GM12891 (cell line): ENCODE measurements at places on chromosomes 1 and 21.

DNA sequence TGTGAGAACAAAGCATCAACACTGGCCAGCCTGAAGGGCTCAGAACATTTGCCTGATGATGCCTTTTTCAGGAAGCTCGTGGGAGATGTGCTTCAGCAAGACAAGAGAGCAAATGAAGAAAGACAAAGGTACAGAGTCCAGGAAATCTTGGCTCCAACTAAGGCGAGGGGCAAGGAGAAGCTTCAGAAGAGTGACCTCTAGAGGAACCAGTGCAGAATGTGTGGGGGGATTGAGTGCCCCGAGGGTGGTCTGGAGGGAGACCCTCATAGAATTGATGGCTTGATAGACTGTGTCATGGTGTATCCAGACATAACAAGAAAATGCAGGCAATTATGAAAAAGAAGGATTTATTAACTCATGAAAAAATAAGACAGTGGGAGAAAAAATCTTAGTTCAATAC, 15.3 kb upstream of the NLRP3 start:
- DNase-seq = no peak

DNA sequence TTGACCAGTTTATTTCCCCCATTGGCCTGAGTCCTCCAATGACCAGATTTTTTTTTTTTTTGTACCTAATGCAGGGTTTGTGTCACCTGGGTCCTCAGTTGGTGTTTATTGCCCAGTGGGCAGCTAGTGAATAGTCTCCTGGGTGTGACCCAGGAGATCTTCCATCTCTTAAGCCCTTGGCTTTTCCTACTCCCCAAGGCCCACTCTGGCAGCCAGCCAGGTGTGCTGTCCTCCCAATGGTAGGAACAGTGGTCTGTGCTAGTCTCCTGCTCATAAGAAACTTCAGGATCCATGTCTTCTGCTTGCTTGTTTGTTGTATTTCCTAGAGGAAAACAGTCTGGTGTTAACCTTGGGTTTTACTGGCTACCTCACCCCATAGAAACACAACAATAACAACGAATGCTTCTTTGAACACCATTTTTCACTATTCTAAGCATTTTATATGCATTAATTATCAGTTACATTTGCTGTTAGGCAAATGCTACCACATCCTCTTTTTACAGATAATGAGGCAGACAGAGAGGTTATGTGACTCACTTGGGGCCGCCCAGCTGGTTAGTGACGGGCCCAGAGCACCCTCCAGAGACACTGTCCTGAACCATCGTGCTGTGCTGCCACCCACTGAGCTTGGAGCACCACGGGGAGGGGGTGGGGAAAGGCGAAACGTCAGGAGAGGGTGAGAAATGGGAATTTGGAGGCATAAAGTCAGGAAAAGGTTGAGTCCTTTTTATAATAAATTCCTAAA, 107.5 kb downstream of the HIVEP3 start:
- DNase-seq = no peak

DNA sequence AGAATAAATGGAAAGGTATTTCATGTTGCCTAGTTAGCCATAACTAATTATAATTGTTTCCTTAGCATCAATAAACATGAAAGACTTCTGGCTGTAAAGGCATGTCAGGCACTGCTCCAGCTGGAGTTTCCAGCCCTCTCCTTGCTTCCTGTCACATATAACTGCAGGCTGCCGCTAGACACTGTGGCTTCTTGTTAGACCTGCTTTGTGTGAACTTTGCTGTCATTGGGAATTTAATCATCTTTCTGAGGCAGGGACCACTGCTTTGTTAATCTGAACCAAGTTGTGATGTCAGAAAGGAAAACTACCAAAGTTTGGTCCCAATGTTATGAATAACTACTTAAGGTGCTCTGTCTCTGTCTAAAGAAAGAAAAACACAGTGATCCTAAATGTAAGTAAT, 90.3 kb upstream of the DUSP10 start:
- DNase-seq = no peak

DNA sequence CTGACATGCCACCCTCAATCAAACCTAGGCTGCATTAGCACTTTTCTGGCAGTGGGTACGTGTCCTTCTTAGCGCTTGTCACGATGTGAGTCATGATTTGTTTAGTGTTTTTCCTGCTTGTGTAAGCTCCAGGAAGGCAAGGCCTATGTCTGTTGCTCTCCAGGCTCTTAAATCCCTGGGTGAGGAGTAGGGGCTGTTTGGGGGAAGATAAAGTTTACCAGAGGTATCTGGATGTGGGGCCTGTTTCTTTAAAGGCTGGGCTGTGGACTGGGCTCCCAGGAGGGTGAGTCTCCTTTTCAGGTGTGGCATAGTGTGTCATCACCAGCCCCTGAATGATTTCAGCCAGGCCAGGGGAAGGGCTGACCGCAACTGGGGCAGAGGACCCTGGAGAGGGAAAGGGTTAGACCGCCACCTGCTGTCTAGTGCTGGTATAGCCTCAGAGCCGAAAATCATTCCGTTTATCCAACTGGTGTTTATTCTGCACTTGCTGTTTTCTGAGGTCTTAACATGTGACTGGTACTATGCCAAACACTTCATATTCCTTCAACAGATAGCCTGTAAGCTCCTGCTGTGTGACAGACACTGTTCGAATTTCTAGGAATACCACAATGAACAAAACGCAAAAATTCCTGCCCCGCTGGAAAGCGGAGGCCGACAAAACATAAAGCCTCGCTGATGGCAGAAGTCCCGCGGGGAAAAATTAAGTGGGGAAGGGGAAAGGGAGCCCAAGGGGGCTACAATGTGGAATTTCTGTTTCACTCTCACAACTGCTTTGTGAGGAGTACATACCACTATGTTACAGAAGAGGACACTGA, 9.7 kb downstream of the SERINC2 start:
- DNase-seq = peak; percentile 58

DNA sequence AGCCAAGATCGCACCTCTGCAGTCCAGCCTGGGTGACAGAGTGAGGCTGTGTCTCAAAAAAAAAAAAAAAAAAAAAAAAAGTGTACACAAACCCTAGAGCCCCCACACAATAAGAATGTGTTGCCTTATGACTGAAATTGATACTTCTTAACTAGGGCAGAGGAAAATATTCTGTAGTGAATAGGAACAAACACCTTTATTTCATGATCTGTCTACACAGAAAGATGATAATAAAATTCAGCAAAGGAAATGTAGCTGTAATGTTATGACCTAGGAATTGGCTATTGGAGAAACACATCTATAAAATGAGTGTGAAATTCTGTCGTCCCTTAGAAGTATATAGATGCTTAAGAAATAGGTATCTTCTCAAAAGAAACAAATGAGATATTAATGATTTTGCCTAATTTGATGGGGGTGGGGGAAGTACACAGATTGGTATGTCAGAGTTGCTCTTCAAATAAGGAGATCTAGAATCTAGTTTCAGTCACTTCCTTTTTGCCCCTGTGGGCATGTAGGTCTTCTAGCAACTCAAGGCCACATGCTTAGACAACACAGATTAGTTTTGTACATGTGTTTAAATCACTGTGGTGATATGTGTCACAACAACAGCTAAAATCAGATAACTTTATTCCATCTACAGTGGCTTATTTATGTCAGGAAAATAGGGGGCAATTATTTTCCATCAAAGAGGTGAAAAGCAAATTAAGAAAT, 10.7 kb upstream of the GPR25 start:
- no peak for DNase-seq

- DNase-seq = no peak
Observed at GRCh38 chr1:234977875-234978396, 150.7 kb downstream of the TOMM20 start.

DNA sequence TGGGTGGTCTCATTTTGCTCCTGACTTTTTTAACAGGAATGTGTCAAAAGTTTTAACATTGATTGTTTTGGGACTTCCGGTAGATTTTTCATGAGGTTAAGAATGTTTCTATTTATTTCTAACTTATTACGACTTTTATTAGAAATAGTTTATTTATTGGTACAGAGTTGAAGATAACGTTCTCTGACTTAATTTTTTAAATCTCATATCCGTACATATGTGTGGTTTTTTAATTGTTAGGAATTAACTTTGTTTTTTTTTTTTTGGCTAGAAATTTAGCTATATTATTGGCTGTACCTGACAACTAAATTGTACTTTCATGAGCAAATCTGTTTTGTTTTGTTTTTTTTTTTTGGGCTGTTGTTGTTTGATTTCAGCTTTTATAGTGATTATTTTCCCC, 32.0 kb downstream of the RNF2 start:
- no peak for DNase-seq

DNA sequence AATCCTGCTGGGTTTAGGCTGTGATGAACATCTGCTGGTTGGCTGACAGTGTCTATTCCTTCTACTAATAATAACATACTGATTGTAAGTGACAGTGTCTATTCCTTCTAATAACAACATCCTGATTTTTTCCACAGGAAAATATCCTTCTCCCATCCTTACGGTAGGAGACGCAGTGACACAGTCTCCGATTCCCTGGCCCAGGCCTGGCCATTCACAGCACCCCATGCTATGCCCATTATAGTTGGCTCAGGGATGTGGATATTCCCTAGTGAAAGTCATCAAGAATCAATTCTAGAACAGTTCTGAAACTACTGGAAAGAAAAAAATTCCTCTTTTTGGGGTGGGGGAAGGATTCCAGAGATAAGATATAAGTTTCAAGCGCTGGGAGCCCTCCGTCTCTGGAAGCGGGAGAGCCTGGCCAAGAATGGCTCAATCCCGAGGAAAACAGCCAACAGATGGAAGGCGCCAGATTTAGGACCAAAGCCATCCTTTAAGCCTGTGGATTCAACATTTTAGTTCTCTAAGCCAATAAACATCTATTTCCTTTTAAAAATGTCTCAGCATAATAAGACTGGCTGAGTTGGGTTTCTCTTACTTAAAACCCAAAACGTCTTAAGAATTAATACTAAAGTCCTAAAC, 88.6 kb downstream of the GPATCH2 start:
- no peak for DNase-seq

DNA sequence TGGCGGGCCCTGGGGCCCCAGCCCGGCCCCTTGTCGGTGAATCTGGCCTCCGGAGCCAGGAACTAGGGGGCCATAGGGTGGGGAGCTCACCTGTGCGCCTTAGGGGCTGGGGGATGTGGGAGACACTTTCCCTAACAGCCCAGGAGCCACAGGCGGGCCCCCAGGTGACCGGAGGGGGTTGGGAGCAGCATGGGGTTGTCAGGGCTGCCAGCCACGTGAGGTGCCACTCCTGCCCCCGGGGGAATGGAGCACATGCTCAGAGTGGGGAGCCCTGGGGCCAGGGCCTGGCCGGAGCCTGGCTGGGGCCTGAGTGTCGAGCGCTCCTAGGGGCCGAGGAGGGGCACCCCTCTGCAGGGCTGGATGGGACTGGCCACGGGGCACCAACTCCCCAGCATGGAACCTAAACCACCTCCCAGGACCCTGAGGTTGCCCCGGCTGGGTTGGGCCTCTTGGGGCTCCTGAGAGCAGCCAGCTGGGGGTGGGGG, 19.9 kb downstream of the PRXL2B start:
- DNase-seq = peak; percentile 7

DNA sequence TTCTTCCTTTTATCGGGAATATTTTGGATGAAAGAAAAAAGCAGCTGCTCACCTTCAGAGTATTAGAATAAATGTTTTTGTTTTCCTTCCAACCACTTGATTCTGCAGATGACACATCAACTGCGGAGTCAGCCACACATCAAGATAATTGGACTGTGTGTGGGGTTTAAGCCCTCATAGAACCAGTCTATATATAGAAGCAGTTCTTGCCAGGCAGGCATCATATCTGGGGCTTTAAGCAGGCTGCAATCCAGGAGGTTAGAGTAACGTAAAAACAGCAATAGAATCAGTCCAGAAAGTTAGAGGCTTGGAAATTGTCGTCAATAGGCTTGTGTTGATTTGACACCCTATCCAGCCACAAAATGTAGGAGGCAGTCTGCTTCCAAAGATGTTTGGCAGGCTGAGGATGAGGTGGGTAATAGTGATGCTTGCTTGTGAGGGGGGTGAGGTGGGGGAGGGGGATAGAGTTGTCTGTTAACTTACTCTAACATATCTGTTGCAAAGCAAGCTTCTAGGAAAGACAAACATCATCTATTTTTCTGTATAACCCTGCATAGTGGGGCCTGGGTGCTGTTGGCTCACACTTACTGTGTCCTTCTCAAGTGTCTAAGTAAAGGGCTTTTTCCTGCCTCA, 64.8 kb downstream of the PEX14 start:
- no peak for DNase-seq

DNA sequence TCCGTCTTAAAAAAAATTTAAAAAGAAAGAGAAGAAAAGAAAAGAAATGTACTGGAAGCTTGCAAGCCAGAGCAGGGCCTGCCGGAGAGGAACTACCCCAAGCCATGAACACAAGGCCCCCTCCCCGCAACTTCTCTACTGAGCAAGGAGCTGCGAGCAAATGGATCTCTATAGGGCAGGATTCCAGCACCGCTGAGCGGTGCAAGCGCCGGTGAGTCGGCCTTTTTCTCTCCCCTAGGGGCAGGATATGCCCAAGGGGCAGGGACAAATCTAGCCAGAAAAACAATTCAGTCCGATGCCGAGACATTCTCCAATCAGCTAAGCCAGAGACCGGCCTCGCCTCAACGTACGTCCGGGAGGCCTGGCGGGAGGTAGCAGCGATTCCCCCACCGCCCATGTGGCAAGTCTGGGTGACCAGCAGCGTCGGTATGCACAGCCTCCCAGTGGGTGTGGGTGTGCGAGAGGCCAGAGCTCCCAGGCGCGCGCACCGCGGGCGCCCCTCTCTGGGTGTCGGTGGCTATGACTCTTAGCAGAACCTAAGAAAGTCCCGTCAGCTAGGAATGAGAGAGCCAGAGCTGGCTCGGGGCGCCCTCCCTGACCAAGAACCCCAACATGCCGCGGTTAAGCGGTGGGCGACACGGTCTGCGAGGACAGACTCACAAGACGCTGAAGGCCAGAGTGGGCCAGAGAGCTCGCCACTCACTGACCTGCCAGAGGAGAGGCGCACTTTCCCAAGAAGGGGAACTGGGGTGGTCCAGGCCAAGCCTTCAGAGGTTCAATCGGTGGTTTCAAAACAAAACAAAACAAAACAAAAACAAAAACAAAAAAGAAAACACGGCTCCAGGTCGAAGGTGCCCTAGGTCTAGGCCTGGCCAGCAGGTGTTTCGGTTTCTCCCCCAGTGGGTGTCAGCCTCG, 1.9 kb downstream of the CSMD2 start:
- peak; percentile 56 for DNase-seq

DNA sequence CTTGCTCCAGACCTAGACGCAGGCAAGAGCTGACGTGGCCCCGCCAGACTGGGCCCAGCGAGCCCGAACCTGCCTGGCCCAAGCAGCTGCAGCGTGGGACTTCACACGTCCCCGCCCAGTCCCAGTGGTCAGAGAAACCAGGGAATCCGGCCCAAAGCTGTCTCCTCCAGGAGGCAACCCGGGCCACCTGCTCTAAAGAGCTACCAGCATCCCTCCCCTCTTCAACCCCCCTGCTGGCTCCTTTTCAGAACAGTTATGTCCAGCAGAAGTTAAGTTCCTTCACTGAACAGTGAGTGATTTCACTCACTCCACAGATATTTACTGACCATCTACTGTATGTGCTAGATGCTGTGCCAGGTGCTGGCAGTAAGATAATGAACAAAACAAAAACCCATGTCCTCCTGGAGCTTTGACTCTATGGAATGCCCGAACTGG, 2.1 kb upstream of the EFNA1 start:
- DNase-seq = no peak

DNA sequence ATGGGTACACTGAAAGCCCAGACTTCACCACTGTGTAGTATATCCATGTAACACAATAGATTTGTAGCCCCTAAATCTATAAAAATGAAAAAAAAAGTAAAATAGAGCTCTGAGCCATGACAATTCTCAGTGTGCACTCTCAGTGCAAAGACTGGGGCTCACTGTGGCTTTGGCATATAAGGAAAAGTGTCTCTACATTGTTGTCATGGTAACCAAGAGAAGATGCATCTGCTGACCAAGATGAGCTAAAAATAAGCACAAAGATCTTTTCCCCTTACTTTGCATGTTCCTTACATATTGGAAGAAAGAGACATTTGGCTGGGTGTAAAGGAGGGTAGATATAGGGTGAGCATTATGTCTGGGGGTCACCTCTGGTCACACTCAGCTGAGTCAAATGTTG, 12.0 kb downstream of the PGLYRP4 start:
- no peak for DNase-seq
